Femur (tissue), 1 donor: ENCODE measurements at places on chromosomes 12 and 14.

DNA sequence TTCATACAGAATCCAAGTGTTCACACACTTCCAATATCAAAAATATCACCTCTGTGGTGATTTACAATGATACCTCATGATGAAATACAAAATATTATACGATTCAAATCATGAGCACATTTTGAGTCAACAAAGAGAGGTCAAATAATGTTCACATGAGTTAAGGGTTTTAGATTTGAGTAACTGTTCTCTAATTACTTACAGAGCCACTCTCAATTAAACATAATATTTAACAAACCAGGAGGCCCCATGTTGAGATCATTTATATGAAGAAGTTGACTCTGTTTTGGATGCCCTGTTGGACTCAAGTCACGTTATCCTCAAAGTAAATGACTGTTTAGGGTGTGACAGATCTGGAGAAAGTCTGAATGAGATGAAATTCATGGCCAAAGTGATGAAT is 53.5 kb downstream of the NUAK1 start:
- DNase-seq, result no peak

DNA sequence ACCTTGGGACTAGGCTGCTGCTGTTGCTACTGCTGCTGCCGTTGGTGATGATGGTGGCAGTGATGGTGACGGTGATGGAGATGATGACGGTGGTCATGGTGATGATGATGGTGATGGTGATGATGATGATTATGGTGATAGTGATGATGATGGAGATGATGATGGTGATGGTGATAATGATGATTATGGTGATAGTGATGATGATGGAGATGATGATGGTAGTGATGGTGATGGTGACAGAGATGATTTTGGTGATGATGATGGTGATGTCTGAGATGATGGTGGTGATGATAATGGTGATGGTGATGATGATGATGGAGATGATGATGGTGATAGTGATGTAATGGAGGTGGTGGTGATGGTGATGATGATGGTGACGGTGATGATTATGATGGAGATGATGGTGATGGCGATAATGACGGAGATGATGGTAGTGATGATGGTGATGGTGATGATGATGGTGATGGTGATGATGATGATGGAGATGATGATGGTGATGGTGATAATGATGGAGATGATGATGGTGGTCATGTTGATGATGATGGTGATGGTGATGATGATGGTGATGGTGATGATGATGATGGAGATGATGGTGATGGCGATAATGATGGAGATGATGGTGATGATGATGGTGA is 156.8 kb upstream of the PWP1 start:
- DNase-seq, result no peak

DNA sequence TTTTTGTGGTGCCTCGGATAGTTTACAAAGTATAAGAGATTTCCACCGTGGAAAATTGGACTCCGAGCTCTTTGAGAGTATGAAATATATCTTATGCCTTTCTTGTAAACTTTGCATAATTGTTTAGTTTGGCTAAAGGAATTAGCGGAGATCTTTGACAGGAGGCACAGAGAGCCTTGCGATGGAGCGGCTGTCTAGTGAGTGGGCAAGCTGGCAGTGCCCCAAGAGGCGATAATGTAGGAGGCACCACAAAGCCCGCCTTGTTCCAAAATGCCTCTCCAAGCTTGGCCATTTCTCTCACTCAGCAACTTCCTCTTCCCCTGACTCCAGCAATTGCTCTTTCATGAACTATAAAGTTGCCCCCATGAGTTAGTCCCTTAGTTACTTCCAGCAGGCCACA is 270.1 kb upstream of the PRICKLE1 start:
- peak; percentile 75 for DNase-seq

GRCh38 chr14:99730876-99731546 is 46.9 kb downstream of the CYP46A1 start:
- peak; percentile 47 for DNase-seq
